ENCODE measurements at places on chromosomes 3 and 15. TPM values are rescaled to one million over a fixed set of nuclear protein-coding genes. Genes with fewer than 3 reads are reported as not detected.

Gene TBC1D23
- 33.2 TPM for total RNA-seq

Gene SERINC4
- 0.04 TPM for total RNA-seq

Gene ERICH6
- total RNA-seq: not detected

Gene ALS2CL
- total RNA-seq: 32.3 TPM

Gene TAGLN3
- 14.9 TPM for total RNA-seq

Gene TICRR
- 14.9 TPM for total RNA-seq

Gene INKA1
- 20.1 TPM for total RNA-seq

Gene ZBTB47
- 7.7 TPM for total RNA-seq

Gene CTXND1
- not detected for total RNA-seq

Gene SUSD5
- 0.07 TPM for total RNA-seq

Gene ZNF501
- total RNA-seq: 3.2 TPM

Gene RBM5
- total RNA-seq: 75.6 TPM

Gene GTF2A2
- total RNA-seq: 78.4 TPM

Gene TBCCD1
- total RNA-seq: 14.0 TPM

Gene UBL7
- 55.1 TPM for total RNA-seq

Gene CDV3
- 202 TPM for total RNA-seq

Gene ATP13A5
- total RNA-seq: not detected

Gene REC114
- total RNA-seq: not detected

Gene NEO1
- 13.5 TPM for total RNA-seq

All from foreskin keratinocyte (primary cell).